ENCODE measurements at places on chromosomes 16 and 17. TPM values are rescaled to one million over a fixed set of nuclear protein-coding genes. Genes with fewer than 3 reads are reported as not detected.

The ABCC12 gene
- total RNA-seq = not detected

The KRT33B gene
- total RNA-seq = not detected

The KIF2B gene
- total RNA-seq = not detected

The C16orf92 gene
- not detected for total RNA-seq

The CCL8 gene
- total RNA-seq = not detected

The RCVRN gene
- not detected for total RNA-seq

The USP22 gene
- total RNA-seq = 157 TPM

The EPOP gene
- 7.3 TPM for total RNA-seq

The PRPF8 gene
- 375 TPM for total RNA-seq

The TP53TG3B gene
- total RNA-seq = not detected

The COA3 gene
- total RNA-seq = 48.9 TPM

The CCL16 gene
- not detected for total RNA-seq

The ZP2 gene
- total RNA-seq = not detected

The CCT6B gene
- 1.9 TPM for total RNA-seq
